ENCODE measurements at places on chromosomes 7 and 10.

GRCh38 chr10:18875477-18875876 lies 173.1 kb upstream of the MALRD1 start:
- DNase-seq, result no peak

- DNase-seq, result no peak
Measured at GRCh38 chr7:95482424-95482823, 3.3 kb upstream of the ASB4 start.

DNA sequence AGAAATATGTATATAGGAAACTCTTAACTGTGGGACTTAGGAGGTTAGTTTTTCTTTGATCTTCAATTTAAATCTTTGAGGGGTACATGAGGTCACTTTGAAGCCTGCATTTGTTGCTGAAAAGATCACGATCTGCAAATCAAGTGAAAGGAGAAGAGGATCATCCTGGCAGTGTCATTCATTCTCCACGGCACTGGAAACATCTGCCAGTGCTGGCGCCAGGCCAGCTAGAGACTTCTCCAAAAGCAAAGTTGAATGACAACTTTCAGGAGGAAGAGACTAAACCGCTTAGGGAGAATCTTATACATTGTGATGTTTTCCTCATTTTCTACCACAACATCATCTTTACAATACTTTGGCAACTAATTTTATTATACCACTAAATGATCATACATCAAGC lies 42.5 kb downstream of the MRC1 start:
- DNase-seq, result no peak

GRCh38 chr10:9198611-9199010 lies 1144.1 kb downstream of the GATA3 start:
- DNase-seq, result no peak

- no peak for DNase-seq
Measured at GRCh38 chr7:144812379-144813283, 23.2 kb downstream of the TPK1 start.

DNA sequence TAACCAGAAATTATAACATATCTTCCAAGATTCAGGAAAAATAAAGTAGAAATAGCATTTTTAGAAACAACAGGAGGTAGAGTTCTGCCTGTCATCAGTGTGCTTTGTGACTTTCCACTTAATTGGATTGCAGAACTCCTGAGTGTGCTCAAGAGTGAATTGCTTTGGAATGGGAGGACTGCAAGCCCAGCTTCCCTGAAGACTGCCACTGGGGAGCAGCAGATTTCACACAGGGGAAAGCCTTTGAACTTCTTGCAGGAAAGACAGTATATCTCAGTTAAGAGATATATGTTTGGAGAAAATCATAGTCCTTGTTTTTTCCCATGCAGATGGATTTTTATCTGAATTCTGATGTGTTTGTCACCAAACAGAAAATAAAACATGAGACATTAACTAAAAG lies 124.5 kb downstream of the TMEM168 start:
- DNase-seq, result no peak

DNA sequence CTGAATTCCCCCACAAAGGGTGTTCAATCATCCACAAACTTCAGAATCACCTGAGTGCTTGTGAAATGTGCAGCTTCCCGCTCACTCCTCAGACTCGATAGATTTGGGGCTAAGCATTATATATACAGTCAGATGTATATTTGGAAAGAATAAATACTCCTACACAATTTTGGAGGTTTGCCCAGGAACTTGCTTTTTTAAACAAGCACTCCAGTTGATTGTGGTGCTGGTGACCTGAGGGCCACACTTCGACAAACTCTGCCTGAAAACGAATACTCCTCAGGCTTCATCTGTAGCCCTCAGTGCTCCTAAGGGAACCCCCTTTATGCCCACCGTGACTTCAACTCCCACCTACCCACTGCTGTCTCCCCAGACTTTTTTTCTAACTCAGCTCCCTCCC lies 211.6 kb downstream of the INHBA start:
- DNase-seq, result no peak

DNA sequence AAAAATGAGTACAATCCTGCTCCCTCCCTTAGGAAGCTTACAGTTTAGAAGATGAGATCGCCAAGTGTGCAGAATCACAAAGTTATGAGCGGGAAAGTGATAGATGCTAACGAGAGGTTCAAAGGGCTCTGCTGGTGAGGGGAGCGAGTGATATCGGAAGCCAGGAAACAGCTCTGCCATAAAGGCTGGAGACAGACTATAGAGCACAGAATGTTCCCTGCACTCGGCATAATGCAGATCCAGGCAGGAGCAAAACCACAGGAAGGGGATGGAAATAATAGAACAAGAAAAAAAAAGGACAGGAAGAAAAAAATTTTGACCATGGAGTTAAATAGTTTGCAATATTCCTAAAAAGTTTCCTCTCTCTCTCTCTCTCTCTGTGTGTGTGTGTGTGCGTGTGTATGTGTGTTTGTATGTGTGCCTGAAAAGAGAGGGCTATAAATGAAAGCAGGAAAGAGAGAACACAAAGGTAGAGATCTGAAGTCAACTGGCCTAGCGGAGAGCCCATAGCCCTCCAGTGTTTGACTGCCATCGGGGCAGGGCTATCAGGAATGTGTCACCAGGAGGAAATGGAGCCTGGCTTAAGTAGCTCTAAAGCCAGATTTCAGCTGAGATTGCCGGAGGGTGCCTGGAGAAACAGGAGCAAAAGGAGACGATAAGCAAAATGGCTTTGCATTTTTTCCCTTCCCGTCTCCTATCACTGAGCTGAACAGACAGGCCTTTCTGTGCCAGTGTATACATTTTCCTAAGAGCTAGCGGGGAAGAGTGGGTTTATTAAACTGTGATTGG lies 175.8 kb upstream of the LYZL1 start:
- no peak for DNase-seq

GRCh38 chr7:34093276-34093675 lies 187.9 kb downstream of the BMPER start:
- DNase-seq, result no peak
